ENCODE measurements at places on chromosomes 5 and 9.

GRCh38 chr9:136587944-136588662 is 42.3 kb upstream of the NOTCH1 start:
- no peaks in the 10 kb centered on the region for H3K36me3 ChIP-seq
- peak; percentile 60 for DNase-seq
- H3K4me1 ChIP-seq, result peaks cover 73% of the 10 kb centered on the region

DNA sequence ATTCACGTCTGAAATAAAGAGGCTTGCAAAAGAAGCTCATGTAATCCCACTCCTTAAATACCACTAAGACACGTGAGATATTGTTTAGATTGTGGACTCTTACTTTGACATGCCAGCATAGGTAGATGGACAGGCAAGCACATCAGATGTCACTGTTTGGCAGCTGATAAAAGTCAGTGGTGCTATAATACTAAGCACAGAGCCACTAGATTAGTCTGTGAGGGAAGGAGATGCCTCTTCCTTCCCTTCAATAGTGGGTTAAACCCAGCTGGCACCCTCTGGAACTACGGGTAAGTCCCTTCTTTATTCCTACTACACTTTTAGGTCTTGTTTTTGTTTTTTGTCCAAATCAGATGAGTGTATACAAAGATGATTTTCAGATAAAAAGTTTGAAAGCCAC is at the start of gene MYOT:
Gene MYOT (plus strand): TSS at position 197 of the 400 bp plus-strand sequence. CDS start 2,792 bp downstream, outside the sequence.
- no peak within 1 kb of the TSS for H3K4me3 ChIP-seq
- peaks cover 3% of the 10 kb centered on the region for H3K4me1 ChIP-seq
- no peaks in the 10 kb centered on the region for H3K36me3 ChIP-seq
- no peaks in the 10 kb centered on the region for H3K27me3 ChIP-seq

DNA sequence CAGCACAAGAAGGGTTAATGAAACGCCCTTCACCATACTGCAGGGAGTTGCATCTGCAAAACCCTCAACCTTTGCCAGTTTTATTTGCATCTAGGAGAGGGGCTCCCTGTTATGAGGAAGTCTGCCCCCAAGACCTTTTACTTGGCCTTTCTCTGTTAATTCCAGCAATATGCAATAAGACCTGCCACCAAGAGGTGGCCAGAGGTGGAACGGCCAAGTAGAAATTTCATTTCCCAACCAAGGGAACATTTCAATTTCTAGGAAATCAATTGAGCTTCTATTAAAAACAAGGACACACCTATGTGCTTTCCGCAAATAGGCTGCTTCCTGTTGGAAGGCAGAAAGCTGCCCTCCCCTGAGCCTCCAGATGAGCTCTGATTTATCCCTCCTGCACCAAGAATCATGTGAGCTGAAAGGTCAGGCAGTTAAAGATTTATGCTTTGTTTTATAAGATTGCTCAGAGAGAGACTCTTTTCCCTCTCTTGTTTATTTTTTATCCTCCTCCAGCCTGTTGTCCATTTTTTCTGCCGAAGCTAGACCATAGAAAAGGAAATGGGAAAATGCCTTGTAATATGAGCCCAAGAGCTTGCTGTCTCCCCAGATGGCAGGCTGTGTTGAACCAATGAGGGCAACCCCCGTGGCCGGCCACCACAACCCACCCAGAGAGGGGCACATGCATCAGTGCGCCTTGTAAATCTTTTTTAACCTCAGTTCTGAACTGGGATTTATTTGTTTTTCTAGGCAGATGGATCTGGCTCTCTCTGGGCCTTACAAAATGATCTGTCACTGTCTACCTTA is 572.8 kb downstream of the TLE1 start:
- H3K27ac ChIP-seq, result no peak overlapping the region
- H3K27me3 ChIP-seq, result no peaks in the 10 kb centered on the region
- no peak overlapping the region for H3K4me3 ChIP-seq
- H3K36me3 ChIP-seq, result no peaks in the 10 kb centered on the region

- no peak overlapping the region for H3K4me3 ChIP-seq
- H3K27me3 ChIP-seq, result no peaks in the 10 kb centered on the region
- no peak for DNase-seq
- H3K4me1 ChIP-seq, result no peaks in the 10 kb centered on the region
Observed at GRCh38 chr9:121955649-121956048, 137.5 kb downstream of the TTLL11 start.

DNA sequence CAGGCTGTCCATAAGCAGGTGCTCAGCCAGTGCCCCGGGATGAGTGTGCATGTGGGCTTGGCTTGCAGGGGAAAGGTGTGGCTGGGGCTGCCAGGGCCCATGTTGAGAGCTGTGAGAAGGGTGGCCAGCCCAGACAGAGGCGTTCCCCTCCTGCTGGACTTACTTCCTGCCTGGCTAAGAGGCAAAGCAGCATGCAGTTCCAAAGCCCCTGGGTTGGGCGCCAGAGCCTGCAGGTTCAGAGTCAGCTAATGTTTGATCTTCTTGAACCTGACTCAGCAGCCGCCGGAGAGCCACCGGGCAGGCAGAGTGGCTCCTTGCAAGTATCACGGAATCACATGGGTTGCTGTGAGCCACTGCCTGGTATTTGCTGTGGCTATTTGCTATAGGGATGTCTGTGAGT is 168.4 kb upstream of the MAP1B start:
- peaks cover 3% of the 10 kb centered on the region for H3K4me1 ChIP-seq
- no peak for DNase-seq
- H3K4me3 ChIP-seq, result no peak overlapping the region

- no peaks in the 10 kb centered on the region for H3K4me1 ChIP-seq
- no peaks in the 10 kb centered on the region for H3K36me3 ChIP-seq
- H3K27ac ChIP-seq, result no peak overlapping the region
- no peak for DNase-seq
- H3K4me3 ChIP-seq, result no peak overlapping the region
Observed at GRCh38 chr9:106976772-106977171, 113.8 kb downstream of the ZNF462 start.

- H3K4me1 ChIP-seq, result no peaks in the 10 kb centered on the region
- no peaks in the 10 kb centered on the region for H3K27me3 ChIP-seq
- no peak overlapping the region for H3K4me3 ChIP-seq
- DNase-seq, result no peak
- H3K27ac ChIP-seq, result no peak overlapping the region
Observed at GRCh38 chr9:110650991-110651411, 17.6 kb upstream of the MUSK start.

DNA sequence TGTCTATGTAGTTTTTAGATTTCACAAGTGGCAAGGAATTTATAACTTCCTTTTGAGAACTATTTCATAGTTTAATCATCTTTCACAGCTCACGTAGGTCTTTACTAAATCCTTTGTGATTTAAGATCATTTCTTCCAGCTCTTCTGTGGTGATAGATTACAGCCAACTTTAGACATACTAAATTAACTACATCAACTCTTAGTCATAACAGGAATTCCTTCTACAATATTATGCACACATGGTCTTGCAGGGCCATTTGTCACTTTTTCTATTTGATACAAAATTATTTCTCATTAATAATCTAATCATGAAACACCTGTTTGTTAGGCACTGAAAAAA is 208.4 kb downstream of the PDE4D start:
- DNase-seq, result no peak
- H3K4me3 ChIP-seq, result no peak overlapping the region
- H3K27ac ChIP-seq, result no peak overlapping the region
- no peaks in the 10 kb centered on the region for H3K36me3 ChIP-seq
